ENCODE measurements at places on chromosomes 7 and 10.

- no peak for DNase-seq
These were observed 6.8 kb upstream of the TBRG4 start for GRCh38 chr7:45118292-45118691.

- no peak for DNase-seq
These were observed 19.4 kb downstream of the AHCYL2 start for GRCh38 chr7:129244220-129244619.

- DNase-seq = no peak
These were observed 17.1 kb upstream of the ZNF800 start for GRCh38 chr7:127409629-127410028.

- DNase-seq = no peak
These were observed 650 bp upstream of the ZFAND2A start for GRCh38 chr7:1160670-1161021.

GRCh38 chr7:16193631-16194030, 227.7 kb downstream of the CRPPA start:
- DNase-seq = no peak

GRCh38 chr10:21176934-21177480, 279.9 kb upstream of the NEBL start:
- no peak for DNase-seq

GRCh38 chr10:30686708-30687107, 57.2 kb upstream of the LYZL2 start:
- DNase-seq = no peak

DNA sequence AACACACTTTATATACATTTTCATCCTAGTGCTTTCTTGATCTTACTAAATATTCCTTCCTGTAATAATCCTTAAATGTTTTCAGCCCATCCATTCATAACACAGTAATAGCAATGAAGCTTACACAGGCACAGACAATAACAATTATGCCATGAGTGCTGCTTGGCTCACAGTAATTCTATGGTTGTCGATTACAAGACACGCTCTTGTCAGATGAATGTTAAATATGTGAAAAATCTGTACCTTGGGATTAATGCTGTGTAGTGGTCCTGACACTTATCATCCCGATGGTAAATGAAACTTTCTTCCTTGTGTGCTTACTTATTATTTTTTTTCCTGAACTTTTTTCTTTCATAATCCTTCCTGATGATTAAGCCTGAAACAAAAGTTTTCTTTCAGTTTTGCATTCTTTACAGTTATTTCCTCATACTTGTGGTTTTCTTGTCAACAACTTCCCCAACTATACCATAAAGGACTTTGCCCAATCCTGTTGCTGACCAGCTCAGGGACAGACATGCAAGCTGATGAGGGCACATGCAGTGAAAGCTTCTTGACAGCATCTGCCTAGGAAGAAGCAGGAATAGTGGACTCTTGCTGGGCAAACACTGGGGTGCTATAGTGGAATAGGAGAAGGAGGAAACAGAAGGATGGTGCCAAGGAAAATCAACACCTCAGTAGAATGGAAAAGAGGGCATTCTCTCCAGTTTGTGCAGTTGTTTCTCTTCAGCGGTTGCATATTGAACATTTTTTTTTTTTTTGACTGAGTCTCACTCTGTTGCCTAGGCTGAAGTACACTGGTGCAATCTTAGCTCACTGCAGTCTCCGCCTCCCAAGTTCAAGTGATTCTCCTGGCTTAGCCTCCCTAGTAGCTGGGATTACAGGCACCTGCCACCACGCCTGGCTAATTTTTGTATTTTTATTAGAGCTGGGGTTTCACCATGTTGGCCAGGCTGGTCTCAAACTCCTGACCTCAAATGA, 6.7 kb upstream of the MGAM2 start:
- no peak for DNase-seq

GRCh38 chr10:19977097-19977521, 160.9 kb downstream of the PLXDC2 start:
- no peak for DNase-seq

DNA sequence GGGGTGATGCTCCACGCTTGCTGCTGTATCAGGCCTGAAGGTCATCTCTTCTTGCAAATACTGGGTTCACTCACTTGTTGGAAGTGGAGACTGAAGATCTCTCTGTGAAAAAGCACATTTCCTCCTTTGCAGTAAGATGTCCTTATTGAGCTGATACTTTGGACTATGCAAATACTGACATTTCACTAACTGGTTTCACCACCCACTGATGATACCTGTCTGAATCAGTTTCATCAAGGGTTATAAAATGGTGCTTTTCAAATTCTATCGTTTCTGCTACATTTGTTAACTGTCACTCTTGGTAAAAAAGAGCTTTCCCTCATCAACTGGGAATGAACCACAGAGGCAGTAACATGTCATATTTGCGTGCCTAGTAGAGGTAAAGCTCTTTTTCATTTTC, 35.5 kb downstream of the RAB19 start:
- DNase-seq = no peak

GRCh38 chr7:33728873-33729551, 176.3 kb upstream of the BMPER start:
- DNase-seq = no peak

DNA sequence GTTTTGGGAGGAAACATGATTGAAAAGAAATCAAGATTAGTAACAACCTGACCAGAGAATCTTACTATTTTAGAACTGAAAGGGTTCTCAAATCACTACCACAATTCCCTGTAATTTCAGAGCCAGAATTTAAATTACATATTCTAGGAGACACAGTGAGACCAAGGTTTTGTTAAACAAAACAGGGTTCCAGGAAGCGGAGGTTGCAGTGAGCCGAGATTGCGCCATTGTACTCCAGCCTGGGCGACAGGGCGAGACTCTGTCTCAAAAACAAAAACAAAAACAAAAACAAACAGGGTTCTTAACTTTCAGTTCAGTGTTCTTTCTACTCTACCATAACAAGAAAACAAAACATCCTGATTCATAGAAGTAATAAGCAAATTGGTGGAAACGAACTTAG, 57.6 kb downstream of the SNX13 start:
- DNase-seq = no peak

DNA sequence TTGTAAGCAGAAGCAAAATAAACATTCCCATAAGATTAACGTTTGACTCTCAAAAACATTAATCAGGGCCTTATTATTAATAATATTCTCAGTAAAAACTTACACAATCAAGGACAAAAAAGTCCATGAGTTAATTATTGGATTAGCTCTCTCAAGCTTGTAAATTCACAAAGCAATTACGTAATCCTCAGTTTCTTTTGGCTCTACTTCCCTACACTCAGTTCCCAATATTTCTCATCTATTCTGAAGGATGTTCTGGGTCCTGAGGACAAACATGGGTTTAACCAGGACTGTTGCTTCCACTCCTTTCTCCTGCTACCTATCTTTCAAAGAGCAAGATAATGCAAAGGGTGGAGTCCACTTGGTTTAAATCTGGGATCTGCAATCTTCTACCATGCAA, 15.1 kb downstream of the FBXL13 start:
- DNase-seq = no peak

DNA sequence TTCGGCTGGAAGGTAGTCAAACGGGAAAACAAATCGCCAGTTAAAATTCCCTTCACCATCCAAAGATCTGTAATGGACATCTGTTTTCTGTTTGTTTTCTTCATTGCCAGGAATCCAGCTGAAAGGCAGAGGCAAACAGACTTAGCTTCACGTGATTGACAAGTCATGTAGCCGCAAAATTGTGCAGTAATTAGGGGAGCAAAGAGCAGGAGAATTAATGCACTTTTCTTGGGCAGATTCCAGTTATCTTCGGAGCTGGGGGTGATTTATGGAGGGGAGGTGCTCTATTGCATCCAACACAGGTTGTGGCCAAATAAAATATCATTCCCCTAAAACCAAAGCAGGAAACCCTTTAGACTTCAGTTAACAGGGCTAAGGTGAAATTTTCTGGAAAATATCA, 162.2 kb downstream of the MYOF start:
- DNase-seq = no peak

DNA sequence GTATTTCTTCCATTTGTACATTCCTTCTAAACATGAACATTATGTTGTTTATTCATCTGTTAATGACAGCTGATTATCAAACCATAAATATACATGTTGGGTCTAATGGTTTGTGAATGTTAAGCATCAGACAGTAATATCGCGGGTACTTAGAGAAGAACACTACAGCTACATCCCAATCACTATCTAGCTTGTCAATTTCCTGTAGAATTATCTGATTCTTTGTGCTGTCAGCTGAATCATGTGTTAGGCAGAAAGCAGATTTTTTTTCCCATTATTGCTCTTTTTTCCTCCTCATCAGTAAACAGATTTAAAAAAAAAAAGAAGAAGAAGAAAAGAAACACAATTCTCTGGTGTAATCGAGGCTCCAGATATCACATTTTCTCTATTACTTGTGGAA, 183.6 kb upstream of the CTBP2 start:
- no peak for DNase-seq

DNA sequence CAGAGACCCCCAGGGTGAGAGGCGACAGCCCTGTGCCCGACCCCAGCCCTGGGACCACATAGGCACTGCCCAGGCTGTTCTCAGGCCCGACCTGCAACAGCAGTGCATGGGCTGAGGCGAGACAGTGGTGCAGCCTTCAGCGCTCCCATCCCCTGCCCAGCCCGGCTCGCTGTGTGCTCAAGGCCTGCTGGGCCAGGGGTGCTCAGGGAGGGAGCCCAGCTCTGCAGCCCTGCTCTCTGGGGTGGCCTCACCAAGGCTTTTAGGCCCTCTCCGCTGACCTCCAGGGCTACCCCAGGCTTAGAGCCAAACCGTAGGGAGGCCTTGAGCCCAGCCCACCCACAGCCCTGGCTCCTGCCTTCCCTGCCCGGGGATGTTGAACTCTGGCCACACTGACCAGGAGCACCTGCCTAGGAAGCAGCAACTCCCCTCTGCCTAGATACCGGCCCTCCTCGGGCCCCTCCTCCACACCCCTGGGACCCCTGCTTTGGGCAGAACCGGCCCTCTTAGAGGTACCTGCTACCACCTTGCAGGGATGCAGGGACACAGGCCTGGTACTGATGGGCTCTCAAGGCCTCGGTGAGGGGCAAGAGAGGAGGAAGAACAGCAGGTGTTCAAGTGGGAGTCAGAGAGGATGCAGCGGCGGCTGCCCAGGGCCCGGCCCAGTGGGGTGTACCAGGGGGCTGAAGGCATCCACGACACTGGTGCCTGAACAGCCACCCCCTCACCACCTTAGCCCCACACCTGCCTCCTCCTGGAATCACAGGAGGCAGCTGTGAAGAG, 231.5 kb downstream of the ELFN1 start:
- no peak for DNase-seq

- peak; percentile 26 for DNase-seq
These were observed 295.3 kb upstream of the KLF6 start for GRCh38 chr10:4080225-4080805.

GRCh38 chr10:119205894-119206602, 1.3 kb upstream of the GRK5 start:
- no peak for DNase-seq

GRCh38 chr10:91367127-91367531, 43.0 kb upstream of the HECTD2 start:
- DNase-seq = no peak

- no peak for DNase-seq
These were observed 11.7 kb downstream of the MAT1A start for GRCh38 chr10:80277567-80278250.

GRCh38 chr7:136104269-136104603, 127.1 kb upstream of the MTPN start:
- no peak for DNase-seq

DNA sequence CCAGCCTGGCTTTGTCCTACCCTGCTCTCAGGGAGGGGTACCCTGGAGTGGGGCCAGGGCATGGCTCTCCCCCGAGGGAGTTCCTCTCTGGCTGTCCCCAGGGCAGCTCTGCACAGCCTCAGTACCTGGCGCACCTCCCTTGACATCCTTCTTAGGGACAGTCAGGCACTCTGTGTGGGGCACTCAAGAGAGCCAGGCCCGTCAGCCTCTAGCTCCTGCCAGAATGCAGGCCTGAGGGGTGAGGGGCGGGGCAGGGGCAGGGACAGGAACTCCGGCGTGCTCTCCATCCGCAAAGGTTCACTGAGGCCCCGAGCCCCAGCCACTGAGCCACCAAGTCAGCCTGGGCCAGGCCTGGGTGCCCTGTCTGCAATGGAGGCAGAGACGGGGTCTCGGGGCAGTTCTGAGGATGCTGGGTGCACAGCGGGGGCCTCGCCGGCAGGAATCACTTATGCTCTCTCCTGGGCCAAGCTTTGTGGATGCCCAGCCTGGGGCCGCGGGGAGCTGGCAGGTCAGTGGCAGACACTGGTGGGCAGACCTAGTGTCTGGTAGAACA, 10.1 kb downstream of the LIMK1 start:
- no peak for DNase-seq

GRCh38 chr10:70475661-70476060, 2.9 kb upstream of the PALD1 start:
- DNase-seq = no peak

GRCh38 chr7:120989257-120990220, 1.0 kb downstream of the CPED1 start:
- DNase-seq = no peak

- no peak for DNase-seq
These were observed 12.8 kb downstream of the SUGCT start for GRCh38 chr7:40147371-40148246.

- no peak for DNase-seq
These were observed 91.5 kb upstream of the EGR2 start for GRCh38 chr10:62907470-62908212.

DNA sequence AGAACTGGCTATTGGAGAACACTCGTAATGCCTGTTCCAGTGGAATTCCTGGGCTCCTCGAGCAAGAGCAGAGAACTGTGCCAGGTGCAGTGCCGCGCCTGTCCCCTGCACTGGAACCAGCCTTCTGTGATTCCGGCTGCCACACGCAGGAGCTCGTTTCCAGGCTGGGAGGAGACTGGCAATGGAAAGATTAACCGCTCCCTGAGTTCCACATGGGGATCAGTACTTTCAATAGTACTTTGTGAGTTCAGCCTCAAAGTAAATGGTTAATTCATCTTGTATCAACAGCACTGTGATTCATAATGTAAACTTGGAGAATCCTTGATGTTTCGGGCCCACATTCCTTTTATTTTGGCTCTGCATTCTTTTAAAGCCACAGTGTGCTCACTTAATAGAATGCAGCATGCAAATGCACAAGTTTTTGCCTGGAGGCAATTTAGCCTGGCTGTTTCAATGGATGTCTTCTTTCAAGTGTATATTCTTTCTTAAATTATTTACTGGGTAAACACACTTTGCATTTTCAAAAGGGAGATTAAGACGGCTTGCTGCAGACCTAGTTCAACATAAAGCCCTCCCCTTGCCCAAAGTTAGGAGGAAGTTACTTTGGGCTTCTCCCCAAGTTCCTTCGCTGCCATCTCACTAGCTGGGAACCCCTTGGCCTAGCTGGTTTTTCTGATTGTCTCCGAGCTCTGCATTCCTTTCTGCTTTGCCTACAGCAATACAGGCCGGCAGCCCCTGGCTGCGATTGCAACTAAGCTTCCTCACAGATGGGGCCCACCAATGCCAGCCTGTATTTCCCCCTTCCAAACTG, 138.1 kb upstream of the TCF7L2 start:
- DNase-seq = no peak

GRCh38 chr7:122743211-122743610, 40.5 kb upstream of the RNF148 start:
- no peak for DNase-seq
